ENCODE measurements at places on chromosomes 3 and 15.

DNA sequence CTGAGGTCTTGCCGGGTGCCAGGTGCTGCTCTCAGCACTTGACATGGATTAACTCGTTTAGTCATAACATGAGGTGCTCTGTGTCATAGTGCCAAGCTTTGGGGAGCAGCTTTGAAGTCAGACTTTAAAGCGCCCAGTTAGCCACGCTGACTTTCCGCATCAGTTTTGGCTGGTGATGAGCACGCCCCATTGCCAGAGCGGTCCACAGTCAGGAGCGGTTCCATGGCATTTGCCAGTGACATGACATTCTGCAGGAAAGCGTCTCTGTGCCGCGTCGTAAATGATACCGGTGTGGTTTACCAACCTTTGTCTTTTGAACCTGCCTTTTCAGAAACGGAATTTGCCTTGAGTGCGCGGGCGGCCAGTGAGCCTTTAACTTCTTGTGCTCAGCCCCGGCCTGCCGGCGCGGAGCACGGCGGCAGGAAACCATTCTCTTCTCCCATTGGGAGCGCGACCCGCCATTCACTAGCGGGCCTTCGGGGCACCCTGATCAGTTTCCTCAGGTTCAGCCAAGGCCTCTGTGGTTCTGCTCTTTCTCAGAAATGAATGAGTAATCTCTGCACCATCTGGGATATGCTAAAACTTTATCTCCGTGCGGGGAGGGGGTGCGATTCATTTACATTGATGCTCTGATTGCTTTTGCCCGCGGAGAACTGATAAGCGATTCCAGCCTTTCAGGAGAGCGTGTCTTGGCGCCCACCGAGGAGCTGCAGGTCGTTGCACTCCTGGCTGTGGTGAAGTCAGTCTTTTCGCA is 1.7 kb upstream of the SLC2A2 start:
- DNase-seq = no peak

GRCh38 chr3:77799278-77799677 is 759.4 kb downstream of the ROBO2 start:
- DNase-seq = no peak

GRCh38 chr15:92425578-92426225 is 32.0 kb downstream of the ST8SIA2 start:
- no peak for DNase-seq

DNA sequence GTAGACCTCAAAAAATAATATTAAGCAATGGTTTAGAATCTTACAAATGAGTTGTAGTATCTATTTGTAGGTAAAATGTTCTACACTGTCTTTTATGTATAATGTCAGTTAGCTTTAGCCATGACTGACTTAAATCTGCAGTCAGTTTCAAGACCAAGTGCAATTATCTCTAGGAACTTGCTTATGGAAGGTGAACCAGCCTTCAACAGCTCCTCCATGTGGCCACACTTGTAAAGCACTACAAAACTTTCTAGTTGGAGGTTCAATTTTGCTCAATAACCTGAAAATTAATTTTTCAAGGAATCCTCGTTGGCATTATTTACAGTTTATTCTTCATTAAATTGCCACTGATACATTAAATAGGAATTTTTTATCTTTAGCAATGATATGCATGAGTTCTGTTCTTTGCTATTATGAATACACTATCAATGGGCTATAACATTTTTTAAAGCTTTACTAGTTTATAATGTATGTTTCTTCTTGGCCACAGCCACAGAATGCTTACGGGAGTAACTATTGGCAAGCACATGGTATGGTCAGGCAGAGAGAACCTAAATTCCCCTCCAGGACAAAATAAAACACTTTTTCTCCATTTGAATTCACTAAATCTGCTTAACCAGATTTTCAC is 315.3 kb upstream of the UBE2E2 start:
- DNase-seq = no peak

- no peak for DNase-seq
These were observed 1.2 kb downstream of the TRPM7 start for GRCh38 chr15:50685191-50685975.

DNA sequence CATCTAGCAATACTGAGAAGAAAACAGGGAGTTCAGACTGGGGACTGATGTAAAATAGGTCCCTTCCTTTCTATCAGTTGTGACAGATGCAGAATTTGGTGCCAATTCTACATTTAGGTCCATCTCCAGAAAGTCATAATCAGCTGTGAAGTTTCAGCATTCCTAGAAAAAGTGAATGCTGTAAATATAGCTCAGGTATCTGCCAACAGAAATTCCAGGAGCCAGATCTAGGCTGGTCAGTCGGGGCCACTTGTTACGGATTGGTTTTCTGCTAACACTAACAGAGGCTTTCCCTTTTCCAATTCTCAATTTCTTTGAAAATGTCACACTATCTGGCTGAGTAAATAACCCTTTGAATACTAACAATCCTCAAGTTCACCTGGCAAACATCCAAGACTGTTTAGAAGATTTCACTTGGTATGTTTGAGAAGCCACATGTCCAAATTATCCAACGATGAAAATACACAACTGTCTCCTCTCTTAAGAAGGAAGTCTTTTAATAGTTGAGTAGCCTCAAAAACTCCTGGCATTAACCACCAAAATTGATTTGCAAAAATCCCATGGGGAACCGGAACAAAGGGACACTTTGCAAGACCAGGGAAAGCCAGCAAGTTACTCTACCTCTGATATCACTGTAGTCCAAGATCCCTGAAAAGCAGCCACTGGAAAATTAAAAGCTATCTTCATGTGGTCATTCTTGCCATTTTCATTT is 222.3 kb downstream of the ZMAT3 start:
- DNase-seq = no peak

- no peak for DNase-seq
These were observed 262.0 kb upstream of the UMPS start for GRCh38 chr3:124467980-124468902.

DNA sequence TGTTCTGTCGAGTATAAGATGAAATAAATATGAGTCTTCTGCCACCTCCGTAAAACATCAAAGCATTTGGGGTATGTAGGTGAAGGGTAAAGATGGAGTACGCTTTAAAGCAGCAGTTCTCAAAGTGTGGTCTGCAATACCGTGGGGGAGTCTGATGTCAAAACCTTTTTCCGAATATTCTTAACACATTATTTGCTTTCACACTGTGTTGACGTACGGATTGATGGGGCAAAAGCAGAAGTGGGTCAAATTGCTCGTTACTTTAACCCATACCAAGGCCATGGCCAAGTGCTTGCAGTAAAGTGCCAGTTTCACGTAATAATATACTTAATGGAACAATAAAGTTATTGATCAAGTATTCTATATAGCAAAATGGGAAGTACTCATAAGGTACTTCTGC is 36.3 kb downstream of the PAK2 start:
- no peak for DNase-seq

DNA sequence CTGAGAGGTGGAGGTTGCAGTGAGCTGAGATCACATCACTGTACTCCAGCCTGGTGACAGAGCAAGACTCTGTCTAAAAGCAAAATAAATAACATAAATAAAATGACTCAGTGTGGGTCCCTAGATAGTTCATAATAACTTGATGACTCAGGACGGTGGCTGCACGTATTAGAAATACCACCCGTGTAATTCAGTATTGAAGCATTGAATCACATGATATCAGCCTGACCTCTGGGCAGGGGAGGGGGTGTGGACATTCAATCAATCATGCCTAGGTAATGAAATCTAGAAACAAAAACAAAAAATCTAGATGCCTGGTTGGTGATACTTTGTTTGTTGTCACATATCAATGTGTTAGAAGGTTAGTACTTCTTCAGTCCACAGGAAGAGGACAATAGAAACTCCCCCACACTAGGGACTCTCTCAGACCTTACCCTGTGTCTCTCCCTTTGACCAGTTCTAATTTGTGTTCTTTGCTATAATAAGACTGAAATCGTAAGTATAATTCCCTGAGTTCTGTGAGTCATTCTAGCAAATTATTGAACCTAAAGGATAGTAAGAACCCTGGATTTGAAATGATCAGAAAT is 177.3 kb downstream of the GAP43 start:
- DNase-seq = no peak

DNA sequence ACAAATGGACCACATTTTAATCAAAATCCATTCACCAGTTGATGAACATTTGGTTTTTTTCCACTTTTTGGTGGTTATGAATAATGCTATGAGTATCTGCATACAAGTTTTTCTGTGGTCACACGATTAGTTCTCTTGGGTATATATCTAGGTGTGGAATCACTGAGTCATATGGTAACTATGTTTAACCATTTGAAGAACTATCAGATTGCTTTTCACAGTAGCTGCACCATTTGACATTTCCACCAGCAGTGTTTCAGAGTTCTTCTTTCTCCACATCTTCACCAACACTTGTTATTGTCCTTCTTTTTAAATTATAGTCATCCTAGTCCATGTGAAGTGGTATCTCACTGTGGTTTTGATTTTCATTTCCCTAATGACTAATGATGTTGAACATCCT is 33.3 kb upstream of the ATG7 start:
- DNase-seq = no peak

GRCh38 chr3:179079537-179079936 is 7.9 kb upstream of the ZMAT3 start:
- DNase-seq = no peak

- DNase-seq = no peak
These were observed 463.6 kb downstream of the SHQ1 start for GRCh38 chr3:72384602-72385001.

GRCh38 chr3:156668073-156668763 is 6.2 kb upstream of the TIPARP start:
- DNase-seq = no peak

DNA sequence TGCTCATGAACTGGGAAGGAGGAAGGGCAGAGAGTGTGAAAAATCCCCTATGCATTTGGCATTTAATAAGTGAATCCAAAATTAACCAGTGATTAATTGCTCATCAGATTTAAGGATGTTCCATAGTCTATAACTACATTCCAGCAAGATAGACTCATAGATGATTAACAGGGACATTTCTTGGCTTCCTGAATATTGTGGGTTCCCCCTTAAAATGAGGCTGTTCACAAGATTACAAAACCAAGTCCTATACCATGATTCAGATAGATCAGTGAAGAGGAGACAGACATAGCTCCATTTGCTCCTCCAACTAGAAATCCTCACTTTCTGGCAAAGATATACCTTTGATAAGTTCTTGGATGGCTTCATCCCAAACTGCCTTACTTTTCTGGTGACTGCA is 15.4 kb downstream of the RASGRP1 start:
- DNase-seq = no peak

DNA sequence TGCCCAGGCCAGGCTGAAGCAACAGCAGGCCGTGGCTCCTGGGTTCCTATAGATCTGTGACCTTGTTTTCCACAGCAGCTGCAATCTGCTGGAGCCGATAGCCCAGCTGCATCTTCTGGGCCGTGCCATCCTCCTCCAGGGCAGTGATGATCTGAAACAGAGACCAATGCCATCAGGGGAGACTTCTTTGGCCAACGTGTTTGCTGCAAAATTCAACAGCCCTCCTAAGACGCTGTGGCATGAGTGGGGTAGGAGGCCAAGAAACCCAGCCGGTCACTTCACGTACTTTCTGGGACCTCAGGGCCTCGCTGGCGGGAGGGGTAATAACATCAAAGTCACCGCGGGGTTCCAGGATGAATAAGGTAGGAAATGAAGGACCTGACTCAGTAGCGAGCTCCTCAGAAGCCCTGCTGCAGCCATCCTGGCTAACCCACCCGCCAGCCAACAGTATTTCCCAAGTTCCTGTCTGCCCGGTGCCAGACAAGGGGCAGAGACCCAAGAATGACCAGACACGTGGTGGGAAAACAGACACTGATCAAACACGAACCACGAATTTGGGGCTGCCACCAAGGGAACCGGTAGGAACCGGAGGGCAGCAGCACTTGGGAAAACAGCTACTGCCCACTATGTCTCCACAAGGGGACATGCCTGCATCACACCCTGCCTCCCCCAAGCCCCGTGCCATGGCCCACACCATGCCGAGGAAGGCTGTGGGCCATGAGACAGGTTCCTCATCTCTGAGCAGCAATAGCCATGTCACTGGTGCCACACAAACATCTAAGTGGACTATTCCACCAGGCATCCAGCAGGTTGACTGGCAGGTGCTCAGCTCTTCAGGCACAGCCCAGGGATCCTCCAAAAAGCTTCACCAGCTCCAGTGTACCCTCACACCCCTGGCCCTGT is 25.2 kb downstream of the PLXNB1 start:
- DNase-seq = no peak
